ENCODE measurements at places on chromosomes 1 and 21. TPM values are rescaled to one million over a fixed set of nuclear protein-coding genes. Genes with fewer than 3 reads are reported as not detected.

The FAM177B gene
- 0.44 TPM for total RNA-seq

The PTPN7 gene
- total RNA-seq: 2.2 TPM

The LRRN2 gene
- total RNA-seq: 0.24 TPM

The CLCA2 gene
- total RNA-seq: 0.06 TPM

The SELP gene
- total RNA-seq: 2.2 TPM

The RIPK4 gene
- 15.8 TPM for total RNA-seq

The HSD11B1 gene
- total RNA-seq: 5.6 TPM

The KRTAP15-1 gene
- total RNA-seq: not detected

The NBPF19 gene
- 7.9 TPM for total RNA-seq

The PDPN gene
- total RNA-seq: 3.0 TPM

The OR14K1 gene
- not detected for total RNA-seq

All from pancreas (tissue), 10 donors.